ENCODE measurements at places on chromosomes 1 and 21.

DNA sequence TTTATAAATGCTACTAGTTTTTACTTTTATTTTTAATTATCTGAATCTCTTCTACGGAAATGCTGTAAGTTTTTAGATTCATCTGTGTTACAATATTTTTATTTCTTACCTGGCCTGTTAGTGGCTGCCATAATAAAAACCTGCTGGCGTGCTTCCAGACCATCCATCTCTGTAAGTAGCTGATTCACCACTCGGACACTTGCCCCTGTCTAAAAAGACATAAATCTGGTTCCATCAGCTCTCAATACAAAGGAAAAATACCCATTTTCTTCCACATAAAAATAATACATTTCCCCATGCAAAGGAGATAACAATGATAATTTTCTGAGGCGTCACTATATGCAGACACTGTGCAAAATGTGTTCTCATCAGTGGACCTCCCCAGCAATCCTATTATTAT, 62.0 kb downstream of the NVL start:
- no peak for DNase-seq

GRCh38 chr1:181102841-181103240, 14.3 kb downstream of the IER5 start:
- DNase-seq = no peak

DNA sequence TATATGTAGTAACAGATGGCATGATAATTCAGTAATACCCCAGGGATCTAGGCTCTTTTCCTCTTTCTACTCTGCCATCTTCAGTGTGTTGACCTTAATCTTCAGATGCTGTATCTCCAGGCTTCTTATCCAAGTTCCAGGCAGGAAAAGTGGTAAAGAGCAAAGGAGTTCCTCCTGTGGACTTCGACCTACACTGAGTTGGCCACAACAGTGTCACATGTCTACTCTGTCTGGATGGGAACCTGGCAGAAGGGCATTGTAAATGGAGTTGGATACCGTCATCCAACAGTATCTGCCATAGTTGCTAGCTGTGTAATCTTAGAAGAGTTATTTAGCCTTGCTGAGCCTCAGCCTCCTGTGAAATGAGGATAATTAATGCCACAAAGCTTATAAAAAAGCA, 21.9 kb downstream of the IL23R start:
- no peak for DNase-seq

GRCh38 chr1:205285381-205286101, 36.0 kb downstream of the NUAK2 start:
- DNase-seq = no peak

DNA sequence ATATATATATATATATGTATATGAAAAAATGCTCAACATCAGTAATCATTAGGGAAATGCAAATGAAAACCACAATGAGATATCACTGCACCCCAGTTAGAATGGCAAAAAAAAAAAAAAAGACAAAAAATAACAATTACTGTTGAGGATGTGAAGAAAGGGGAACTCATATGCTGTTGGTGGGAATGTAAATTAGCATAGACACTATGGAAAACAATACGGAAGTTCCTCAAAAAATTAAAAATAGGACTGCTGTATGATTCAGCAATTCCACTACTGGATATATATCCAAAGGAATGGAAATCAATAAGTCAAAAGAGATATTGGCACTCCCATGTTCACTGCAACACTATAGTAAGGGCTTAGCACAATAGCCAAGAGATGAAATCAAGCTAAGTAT, 41.5 kb upstream of the CTBS start:
- DNase-seq = no peak

DNA sequence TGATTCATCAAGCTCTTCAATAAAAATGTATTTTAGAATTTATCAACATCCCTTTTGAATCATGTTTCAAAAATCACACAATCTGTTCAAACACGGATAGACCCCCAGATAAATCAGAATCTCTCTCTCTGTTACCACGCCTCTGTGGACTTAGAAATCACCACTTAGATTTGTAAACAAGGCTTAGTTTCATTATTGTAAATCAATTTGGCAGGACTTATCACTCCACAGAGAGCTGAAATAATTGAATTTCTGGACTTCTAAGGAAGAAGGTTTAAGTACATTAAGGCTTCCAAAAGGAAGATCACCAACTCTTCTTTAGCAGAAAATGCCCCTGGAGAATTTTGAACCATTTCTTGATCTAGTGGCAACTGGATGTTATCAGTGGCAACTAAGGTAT, 100.4 kb downstream of the APP start:
- no peak for DNase-seq

DNA sequence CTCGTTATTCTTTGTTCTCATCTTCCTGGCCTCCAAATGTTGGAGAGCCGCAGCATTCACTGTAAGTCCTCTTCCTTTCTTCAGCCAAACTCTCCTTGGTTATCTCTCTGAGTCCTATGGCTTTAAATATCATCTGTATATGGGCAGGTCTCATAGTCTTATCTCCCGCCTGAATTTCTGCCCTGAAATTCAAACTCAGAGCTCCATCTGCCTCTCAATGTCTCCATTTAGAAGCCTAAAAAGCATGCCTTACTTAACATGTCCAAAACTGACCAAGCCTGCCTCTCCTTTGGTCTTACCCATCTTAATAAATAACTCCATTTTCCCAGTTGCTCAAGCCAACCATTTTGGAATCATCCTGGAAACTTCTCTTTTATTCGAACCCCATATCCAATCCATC, 80.7 kb downstream of the DHRS3 start:
- no peak for DNase-seq

GRCh38 chr1:152251391-152251790, 27.4 kb upstream of the HRNR start:
- no peak for DNase-seq

DNA sequence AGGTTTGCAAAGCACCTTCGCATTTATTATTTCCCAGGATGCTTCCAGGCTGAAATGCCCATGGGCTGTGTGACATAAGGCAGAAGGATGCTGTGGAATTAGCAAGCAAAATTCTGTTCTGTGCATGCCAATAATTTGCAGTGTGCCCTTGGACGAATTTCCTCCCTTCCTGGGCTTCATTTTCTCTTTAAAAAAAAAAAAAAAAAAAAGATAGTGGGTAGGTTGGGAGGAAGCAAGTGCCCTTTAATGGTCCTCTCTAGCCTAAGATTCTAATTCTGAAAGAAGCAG, 2.5 kb upstream of the ID3 start:
- no peak for DNase-seq

GRCh38 chr1:235127203-235127602, 1.4 kb downstream of the TOMM20 start:
- DNase-seq = no peak

DNA sequence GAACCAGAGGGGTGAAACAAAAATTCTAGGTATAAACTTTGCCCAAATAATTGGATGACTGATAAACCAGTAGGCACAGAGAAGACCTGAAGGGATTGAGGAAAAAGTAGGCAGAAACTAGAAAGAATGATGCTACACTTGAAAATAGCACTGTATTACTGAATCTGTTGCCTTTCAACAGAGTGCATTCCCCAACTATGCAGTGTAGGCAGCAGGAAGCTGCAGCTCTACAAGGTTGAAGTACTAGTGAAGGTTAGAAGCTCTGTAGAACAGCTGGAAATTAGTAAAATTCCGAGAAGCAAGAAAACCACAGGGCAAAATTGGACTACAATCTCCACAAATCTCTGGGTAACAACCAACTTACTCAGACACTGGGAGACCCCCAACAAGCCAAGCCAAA, 27.4 kb downstream of the ZNF644 start:
- no peak for DNase-seq
